ENCODE measurements at places on chromosomes 13 and 19.

GRCh38 chr19:16118489-16119033 is 6.9 kb downstream of the RAB8A start:
- no peak for DNase-seq

GRCh38 chr19:1274081-1274851 is 1.1 kb upstream of the FAM174C start:
- DNase-seq = no peak

DNA sequence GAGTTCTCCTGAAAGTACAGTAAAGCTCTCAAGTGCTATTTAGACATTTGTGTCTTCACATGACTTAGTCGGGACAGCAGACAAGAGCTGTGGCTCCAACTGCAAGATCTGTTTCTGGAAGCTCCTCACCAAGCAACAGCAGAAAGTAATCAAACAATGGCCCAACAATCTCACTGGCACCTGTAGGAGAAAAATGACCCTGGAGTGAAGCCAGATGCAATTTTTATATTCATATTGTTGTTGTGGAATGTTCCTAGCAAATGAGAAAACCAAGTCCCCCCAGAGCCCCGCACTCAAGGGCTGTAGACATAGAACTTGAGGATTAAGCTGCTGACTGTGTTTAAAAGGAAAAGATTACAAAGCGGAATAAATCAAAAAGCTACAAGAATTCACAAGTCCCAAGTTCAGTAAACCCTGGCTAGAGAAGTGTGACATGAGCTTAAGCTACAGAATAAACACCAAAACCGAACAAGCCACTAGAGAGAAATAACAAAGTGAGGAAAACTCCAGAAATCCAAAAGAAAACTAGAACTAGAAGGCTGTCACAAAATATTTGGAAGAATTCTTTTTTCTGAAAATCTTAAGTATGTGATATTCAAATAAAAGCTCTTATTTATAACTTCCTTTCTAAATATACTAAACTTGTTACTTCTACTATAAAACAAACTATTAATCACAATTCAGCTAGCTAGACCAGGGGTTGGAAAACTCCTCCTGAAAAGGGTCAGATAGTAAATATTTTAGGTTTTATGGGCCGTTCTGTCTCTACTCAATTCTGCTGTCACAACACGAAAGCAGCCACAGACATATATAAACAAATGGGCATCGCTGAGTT is 454.5 kb downstream of the SUCLA2 start:
- no peak for DNase-seq

DNA sequence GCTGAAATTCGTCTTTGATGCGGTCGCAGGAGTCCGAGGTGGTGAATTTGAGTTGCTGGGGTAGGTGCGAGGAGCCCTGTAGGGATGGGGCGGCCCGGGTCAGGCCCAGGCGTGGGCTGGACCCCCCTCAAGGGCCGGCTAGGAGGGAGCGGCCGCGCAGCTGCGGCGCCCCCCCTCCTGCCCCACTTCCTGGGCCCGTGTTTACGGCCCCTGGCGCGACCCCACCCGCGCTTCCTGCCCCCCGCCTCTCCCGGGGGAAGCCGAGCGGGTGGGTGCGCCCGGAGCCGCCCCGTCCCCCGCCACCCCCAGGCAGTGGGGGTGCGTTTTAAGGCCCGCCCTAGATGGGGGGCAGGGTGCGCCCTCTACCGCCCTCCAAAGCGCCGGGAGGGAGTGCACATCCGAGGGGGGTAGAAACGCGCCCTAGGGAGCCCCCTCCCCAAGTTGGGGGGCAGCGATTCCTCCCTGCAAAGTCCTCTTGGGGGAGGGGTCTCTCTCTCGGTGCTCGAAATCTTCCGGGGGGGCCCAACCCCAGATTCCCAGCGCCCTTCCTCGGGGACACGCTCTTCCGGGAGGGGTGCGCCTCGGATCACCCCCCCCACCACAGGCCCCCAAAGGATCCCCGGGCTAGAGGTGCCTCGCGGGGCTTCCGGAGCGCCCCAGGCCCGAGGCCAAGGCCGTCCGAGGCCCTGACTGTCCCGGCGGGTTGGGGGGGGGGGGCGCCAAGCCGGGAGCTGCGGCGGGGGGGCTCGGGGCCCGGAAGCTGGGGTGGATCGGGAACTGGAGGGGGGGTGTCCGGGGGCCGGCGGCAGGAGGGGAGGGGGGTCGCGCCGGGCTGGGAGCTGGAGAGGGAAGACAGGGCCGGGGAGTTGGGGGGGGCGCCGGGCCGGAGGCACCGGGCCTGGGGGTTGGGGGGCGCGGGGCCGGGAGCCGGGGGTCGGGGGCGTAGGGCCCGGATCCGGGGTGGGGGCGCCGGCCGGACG is 823 bp downstream of the TLE5 start:
- DNase-seq = peak; percentile 69

GRCh38 chr13:41460074-41460465 is 2.7 kb downstream of the RGCC start:
- no peak for DNase-seq

DNA sequence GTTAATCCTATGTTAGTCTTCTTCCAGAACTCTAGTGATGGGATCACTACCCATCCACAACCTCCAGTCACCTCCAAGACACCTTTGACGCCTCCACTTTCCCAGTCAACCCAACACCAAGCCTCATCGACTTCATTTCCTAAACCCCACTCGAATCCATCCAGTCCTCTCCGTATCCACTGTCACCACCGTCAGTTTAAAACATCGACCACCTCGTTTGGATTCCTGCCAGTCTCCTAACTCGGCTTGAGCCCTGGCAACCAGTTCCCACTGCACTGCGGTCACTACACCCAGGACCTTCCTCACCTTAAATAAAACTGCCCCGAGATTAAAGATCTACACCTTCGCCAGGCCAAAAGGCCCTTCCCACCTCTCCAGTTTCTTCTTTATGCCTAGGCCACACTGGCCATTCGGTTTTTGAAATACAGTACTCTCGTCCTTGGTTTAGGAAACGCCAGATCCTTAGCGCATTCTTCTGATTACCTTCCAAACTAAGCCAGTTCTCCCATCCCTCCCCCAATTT is 1.2 kb downstream of the MTIF3 start:
- DNase-seq = no peak

- no peak for DNase-seq
Observed at GRCh38 chr19:49689133-49690078, at the start of gene ADM5. Gene ADM5, plus strand, starts transcription at chr19:49689594. Its CDS starts 244 bp downstream, at chr19:49689838.

- DNase-seq = no peak
Observed at GRCh38 chr19:47726467-47726866, 13.2 kb downstream of the EHD2 start.

DNA sequence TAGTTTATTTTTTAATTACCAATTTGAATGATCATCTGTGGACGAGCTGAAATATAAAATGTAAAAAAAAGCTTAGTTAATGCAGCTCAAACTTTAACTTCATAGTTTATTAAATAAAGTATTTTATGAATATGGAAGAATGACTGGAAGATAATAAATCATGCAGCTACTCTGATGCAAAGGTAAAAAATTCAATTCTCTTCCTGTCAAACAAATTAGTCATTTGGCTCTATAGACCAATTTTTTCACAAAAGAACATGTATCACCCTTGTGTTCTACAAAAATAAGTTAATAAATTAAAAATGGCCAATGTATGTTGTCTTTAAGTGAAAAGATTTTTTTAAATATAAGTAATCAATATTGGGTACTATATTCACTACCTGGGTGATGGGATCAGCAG is 26.2 kb downstream of the EXOSC8 start:
- no peak for DNase-seq

DNA sequence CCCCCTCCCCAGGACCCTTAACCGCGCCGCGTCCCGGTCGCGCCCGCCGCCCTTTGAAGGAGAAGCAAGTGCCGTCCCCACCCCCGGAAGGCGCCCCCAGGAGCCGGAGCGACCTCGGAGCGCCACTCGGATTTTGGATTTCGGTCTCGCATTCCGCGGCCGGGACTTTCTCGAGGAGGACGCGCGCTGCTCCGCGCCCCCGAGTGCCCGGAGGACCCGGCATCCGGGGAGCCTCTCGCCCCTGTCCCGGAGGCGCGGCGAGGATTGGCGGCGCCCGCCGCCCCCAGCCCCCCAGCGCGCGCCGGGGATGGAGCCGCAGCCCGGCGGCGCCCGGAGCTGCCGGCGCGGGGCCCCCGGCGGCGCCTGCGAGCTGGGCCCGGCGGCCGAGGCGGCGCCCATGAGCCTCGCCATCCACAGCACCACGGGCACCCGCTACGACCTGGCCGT is 1.6 kb downstream of the MIDN start:
- no peak for DNase-seq

DNA sequence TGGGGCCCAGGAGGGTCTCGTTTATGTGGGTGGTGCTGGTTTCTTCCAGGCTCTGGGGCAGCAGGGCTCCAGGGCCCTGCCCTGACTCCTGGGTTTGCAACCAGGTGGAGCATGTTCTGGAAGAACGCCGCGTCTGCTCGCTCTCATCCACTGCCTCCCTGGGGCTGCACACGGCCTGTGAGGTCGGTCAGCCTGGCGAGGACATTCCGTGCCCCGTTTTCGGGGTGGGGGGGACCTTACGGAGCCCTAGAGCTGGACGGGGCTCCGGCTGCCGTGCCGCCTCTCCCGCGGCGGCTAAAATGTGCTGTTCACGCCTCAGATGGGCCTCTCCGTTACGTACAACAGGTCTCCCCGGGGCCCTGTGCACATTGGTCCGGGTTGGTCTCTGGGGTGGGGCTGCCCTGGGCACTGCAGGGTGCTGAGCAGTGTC is 3.3 kb downstream of the GNA11 start:
- no peak for DNase-seq

DNA sequence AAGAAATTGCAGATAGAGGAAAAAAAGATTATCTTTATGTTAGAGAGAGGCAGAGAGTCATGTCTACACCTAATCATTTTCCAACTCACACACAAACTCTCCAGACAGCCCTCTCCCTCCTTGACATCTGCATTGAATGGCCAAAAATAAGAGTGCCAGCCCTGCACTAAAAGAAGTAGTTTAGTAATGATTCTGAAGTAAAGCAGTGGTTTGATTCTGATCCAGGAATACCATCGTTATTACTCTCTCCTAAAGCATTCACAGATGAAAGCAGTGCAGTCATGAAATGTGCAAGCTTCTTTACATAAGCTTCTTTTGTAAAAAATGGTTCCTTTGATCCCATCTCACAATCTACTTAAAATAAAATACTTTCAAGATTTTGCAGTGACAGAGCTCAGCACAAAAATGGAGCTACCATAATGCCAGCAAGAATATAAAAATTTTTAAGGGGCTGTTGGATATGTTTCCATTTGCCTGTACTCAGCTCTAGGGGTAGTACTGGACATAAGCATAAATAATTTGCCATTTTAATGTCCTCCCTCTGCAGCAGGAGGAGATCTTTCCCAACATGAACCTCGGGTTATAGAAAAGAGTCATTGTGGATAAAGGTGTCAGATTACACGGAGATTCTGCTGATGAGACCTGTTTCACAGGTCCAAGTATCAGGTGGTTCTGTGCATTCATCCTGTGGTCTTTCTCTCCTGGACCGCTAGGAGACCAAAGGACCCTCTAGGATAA is 406.3 kb downstream of the DCT start:
- no peak for DNase-seq

- no peak for DNase-seq
Observed at GRCh38 chr13:48902368-48902767, 73.3 kb upstream of the FNDC3A start.

- no peak for DNase-seq
Observed at GRCh38 chr13:35475212-35475959, 1.1 kb downstream of the MAB21L1 start.

DNA sequence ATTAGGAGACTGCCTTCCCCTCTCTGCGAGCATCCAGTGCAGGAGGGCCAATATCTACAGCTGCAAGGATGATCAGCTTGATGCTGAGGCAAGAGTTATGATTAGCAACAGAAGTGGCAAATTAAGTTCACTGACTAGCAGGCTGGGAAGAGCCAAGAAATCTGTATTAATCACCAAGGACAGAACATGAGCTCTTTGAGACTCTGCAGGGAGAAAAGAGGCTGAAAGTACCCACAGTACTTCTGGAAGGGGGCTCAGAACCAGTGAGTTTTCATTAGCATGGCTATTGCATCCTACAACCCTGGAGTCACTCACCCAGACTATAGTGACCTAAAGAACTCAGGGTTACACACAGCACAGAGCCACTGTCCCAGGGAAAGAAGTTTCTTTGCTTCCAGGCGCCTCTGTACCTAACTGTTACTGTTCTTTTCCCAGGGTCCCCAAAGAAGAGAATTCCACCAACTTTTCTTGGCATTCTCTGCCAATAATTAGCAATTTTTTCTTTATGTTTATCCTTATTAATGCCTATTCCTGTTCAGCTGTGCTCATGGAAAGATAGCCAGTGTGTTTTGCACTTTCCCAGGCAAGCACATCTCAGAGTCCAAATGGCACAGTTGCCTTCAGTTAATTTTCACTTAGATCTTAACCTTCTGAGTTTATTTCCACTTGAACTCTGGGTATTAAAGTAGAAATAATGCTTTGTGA is 25.8 kb upstream of the MEDAG start:
- no peak for DNase-seq

DNA sequence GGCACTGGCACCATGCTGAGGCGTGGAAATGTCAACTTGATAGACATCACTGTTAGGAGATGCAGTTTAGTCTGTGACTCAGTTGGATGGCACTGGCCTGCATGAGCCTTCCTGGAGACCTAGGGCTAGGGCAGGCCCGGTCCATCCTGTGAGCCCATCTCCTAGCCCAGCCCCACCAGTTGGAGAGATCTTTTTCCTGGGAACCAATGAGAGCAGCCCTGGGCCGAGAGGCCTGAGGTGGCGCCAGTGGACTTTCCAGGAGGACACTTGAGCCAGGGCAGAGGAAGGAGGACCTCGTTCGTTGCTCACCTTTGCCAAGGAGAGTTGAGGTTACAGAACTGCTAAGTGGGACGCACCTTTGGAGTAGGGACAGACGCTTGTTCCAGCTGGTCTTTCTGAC is 100.5 kb upstream of the TEX29 start:
- no peak for DNase-seq

DNA sequence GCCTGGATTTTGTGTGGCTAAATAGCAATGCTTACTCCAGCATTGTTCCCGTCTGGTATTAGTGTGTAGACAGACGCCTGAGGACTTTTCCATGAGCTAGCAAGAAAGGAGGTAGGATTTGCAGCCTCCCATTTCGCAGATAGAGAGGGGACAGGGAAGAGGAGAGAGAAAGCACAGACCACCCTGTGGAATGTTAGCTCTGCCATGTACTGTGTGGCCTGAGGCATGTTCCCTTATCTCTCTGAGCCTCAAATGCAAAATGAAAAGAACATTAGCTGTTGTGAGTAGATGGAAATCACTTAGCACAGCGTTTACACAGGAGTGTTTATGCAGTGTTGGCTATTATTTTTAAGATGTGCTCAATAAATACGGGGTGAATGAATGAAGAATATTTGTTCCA is 45.5 kb downstream of the OLFM4 start:
- no peak for DNase-seq

DNA sequence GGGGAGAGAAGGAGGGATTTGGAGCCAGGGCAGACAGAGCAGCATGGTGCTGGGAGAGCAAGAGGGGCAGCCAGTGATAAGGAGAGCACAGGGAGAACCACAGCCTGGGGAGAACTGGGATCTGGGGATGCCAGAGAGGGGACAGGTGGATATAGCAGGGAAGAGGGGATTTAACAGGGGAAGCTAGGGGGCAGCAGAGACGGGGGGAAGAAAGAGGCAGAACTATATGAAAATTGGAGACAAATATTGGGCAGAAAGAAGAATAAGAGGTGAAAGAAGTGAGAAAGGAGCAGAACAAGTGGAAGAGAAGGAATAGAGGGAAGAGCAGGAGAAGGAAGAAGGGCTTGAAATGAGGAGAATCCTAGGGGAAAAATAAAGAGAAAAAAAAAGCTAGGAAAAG is 6.5 kb upstream of the ZNF528 start:
- DNase-seq = no peak

GRCh38 chr19:29588095-29588494 is 18.0 kb upstream of the POP4 start:
- no peak for DNase-seq

Data from stimulated activated CD8-positive, alpha-beta memory T cell treated with anti-CD3 and anti-CD28 coated beads, Interleukin-12 subunit alpha, Interleukin-12 subunit beta, amount 100 ng/mL, for 4 hours (primary cell).